ENCODE measurements at places on chromosomes 6 and 20.

DNA sequence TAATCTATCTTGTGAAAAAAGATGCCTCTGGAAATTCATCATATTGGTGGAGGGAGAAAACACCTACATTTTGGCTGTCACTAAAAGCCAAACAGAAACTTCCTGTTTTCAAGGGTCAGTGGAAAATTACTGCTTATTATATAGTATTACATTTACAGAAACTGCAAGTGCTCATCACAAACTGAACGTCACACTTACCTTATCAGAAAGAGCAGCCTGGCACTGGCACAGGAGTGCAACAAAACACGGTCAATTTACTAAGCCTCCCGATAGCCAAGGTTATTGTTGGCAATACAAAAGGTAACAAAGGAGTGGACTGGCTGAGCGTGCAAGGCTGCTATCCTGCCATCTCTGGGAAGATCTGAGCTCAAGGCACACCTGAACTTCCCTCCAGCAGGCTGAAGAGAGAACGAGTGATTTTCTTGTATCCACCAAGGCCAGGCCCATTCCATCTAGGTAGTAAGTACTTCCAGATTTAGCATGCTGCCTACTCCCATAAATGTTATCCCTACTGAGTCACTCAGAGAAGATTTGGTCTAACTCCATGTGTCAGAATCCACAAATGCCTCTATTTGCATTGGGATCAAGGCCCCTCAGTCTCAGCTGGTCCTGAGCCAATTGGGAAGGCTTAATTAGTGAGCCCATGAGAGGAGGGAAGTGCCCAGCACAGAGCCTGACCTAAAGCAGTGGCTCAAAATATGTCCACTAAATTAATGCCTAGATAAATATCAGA is 399.8 kb downstream of the BTBD9 start:
- no peak for DNase-seq

GRCh38 chr6:53347250-53347920 is 1.4 kb downstream of the ELOVL5 start:
- DNase-seq, result no peak

DNA sequence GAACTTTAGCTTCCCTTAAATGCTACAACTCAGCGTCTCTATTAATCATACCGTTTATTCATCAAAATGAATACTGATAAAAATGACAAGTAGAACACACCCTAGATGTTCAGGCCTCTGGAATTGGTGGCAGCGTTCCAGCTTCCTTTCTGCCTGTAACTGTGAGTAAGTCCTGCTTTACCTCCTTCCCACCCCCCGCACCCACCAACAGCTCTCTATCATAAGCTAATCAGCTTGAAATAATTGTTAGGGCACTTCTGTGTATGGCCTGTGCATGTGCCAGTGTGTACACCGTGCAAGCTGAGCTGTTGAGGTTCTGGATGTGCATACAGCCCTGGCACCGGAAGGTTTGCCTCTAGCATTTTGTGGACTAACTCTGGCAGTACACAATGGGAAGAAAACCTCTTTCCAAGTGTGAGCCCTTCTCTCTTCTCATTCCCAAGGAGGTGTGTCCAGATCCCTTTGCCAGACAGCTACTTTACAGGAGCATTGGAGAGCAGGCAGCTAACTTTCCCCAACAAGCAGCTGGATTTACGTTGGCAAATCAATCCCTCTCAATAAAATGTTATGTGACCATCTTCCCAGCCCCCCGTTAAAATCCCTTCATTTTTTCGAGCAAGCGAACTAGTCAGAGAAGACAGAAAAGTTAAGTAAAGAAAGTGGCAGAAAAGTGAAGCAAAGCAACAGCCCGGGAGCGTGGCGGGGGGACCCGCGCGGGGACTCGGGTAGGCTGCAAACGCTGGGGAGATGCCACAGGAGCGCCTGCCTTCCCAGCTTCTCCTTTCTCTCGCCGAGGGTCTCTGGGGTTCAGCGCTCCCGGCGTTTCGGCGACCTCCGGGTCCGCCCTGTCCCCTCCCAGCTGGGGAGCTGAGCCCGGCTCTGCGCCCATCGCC is 803 bp upstream of the ADGRG6 start:
- DNase-seq, result no peak

DNA sequence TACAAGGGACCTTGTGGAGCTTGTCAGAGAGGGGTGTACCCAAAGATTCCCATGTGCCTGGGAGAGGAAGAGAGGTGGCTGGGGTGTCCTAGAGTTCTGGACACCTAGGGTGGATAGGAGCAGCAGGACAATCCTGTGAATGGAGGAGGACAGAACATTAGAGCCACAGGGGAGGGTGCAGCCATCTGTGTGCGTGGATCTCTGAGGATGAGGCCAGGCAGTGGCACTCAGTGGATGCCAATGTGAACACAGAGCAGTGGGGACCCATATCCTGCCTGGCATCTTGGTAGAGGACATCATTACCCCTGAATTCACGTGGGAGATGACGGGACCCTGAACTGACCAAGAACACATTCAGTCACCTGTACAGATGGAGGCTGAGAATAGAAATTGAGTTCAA is 205.3 kb downstream of the CD83 start:
- DNase-seq, result no peak

DNA sequence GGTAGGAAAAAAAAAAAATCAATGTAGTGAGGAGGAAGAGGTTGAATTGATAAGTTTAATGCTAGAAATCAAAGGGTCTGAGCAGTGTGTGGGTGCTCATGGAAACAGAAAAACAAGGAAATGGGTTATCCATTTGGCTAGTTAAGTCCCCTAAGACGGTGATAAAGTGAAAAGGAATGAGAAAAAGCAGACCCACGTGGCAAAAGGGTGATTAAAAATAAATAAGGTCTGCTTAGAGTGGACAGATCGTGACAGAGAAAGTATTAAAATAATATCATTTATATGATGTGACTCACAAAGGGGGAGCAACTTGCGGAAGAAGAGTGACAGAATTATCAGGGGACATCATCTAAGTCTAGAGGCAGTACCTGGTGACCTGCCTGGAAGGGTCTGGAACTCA is 251.7 kb upstream of the THEMIS start:
- DNase-seq, result no peak

- DNase-seq, result no peak
Observed at GRCh38 chr6:20870493-20870892, 336.2 kb downstream of the CDKAL1 start.

- DNase-seq, result no peak
Observed at GRCh38 chr20:12638633-12639312, 370.0 kb upstream of the SPTLC3 start.

DNA sequence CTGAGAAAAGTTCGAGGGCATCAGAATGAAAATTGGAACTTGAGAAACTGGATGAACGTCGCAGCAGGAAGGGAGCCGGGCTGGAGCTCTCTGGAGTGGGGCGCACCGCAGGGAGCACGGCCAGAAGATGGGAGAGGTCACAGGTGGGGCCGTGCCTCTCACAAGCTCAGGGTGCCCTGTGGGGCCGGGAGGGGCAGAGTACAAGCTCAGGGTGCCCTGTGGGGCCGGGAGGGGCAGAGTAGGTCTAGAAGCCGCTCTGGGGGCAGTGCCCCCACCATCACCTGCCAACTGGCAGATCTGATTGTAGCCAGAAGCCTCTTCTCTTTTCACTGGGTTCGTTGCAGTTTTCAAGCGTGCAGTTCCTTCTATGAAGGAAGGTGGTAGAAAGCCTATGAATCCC is 61.1 kb upstream of the SNX9 start:
- DNase-seq, result no peak

DNA sequence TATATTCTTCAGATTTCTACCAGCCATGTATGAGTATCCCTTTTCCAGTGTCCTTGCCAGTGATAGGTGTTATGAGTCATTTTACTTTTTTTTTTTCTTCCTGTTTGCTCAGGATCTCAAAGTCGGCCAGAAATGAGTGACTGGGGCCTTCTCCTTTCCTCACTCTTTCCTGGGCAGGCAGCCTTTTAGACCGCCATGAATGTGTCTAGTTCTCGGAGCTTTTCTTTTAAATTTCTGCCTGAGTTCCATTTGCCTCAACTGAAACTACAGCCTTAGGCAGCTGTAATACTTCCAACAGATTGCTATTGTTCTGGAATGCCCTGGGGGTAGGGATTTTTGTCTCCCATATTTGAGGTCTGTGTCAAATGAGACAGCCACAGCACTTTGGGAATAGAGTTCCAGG is 83.7 kb downstream of the STXBP5 start:
- no peak for DNase-seq

GRCh38 chr6:117919775-117920729 is 13.0 kb downstream of the SLC35F1 start:
- DNase-seq, result no peak

GRCh38 chr6:99519446-99519845 is 4.2 kb upstream of the USP45 start:
- no peak for DNase-seq

GRCh38 chr20:48098866-48099265 is 313.6 kb upstream of the SULF2 start:
- no peak for DNase-seq

GRCh38 chr6:27861276-27861840 is 50.8 kb downstream of the OR2B2 start:
- DNase-seq, result no peak

DNA sequence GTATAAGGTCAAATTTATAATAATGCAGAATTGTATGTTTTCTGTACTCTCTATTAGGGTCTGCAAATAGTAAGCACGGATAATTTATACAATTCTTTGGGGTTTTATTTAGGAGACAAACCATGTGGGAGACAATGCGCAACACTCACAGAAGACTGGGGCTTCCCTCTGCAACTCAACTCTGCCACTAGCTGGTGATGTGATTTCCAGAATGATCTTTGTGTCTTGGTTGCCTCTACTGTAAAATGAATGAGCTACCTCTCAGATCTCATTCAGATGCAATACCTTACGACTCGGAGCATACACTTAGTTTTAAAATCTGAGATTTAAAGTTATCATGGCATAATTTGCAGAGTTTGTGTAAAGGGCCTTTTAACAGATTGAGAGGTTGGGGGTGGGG is 6.4 kb downstream of the MAN1A1 start:
- DNase-seq, result no peak

DNA sequence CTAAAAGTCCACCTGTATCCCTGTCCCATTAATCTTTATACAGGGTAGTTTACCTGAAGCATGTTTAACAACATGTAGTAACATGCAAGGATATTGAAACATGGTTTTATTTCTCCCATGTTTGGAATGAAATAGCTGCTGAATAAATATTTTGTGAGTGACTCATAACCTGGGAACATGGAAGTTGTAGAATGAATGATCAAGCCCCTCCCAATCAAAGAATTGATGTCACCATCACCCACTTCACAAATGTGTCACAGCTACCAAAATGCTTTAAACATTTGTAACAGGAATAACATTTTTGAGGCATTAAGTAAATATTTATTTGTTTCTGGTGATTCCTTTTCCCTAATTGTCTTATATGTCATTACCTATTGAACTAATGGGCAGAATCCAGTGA is 58.9 kb upstream of the TNFAIP3 start:
- no peak for DNase-seq

GRCh38 chr6:118902726-118903125 is 8.8 kb downstream of the ASF1A start:
- DNase-seq, result no peak

Data from T-helper 9 cell (primary cell).